ENCODE measurements at places on chromosomes 1 and 21.

- no peak for DNase-seq
These were observed 214.2 kb upstream of the DMRTA2 start for GRCh38 chr1:50637460-50637859.

DNA sequence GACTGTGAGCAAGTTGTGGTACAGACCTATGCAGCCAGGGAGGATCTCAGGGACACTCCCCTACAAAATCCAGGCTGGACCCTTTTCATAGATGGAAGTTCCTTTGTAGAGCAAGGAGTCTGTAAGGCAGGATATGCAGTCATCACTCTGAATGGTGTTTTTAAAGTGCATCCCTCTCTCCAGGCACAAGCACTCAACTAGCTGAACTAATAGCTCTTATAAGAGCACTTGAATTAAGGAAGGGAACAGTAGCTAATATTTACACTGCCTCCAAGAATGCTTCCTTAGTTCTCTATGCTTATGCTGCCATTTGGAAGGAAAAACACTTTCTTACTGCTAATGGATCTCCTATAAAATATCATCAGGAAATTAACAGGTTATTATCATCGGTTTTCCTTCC, 27.0 kb upstream of the SMYD3 start:
- DNase-seq: no peak

DNA sequence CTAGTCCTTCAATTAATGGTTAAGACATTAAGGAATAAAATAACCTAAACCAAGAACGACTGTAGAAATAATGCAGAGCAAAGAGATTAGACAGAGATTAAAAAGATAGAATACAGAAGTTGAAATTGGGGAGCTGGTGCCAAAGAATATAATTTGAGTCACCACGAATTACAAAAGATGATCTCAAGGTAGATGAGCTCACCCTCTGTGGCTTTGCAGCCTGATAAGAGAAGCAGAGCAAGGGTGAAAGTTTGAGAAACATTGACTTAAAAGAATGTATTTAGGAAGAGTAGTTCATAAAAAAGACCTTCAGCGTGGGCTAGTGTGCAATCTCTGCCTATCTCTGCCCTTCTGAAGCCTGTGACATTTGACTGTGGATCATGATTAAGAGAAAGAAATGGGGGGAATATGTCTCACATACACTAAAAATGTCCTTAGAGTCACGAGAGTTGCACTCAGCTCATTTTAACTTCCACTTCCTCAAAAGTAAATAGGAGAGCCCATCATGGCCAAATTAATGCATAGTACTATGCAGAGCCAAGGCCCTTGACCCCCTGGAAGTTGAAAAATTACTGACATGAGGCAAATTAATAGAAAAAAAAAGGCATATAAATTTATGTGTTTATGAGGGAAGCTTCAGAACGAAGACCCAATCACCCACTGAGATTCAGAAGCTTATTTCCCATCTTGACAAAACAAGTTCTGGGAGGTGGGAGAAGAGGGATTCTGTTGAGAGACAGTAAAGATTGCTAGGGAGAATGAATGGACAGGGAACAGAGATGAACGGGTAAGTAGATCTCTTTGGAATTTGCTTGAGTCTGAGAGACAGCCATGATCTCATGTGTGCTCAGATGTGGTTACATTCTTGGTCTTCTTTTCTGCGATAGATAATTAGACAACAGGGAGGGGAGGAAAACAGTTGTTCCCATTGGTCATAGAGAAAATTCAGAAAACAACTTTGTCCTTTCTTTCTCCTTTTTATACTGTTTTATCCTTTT, 395.4 kb upstream of the LRRC7 start:
- no peak for DNase-seq

- no peak for DNase-seq
These were observed 18.6 kb downstream of the IFNGR2 start for GRCh38 chr21:33421713-33422393.

GRCh38 chr1:47837866-47838561, 159.2 kb downstream of the TRABD2B start:
- DNase-seq: no peak

DNA sequence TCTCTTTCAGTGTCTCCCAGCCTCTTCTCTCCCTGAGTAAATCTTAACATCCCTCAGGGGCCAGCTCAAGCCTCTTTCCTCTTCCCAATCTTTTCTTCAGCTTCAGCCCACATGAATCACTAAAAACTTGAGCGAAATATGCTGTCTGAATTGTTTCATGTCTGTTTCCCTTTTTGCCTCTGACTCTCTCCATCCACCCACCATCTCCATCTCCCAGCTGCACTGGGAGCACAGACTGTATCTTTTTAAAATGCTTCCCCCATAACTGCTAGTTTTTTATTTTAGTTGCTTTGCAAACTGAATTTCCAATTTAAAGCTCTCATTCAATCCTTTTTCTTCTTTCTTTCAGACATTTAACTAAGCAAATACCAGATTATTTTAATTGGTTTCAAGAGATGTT, 3.0 kb upstream of the AHCTF1 start:
- DNase-seq: no peak

DNA sequence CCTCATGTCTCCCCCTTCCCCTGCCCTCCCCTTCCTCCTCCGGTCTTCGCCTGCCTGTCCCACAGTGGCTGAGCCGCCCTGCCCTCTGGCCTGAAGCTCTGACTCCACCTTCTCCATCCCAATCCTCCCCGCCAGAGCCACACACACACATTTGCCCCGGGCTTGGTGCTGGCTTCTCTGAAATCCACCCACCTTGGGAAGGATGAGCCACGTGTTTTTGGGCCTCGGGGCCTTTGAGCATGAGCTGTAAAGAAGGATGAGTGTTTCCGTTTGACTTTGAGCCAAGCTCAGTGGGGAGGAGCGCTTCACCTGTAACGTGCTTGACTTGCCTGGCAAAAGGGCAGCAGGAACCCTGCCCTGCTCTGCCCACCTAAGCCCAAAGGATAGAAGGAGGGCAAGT, 295.1 kb downstream of the SIPA1L2 start:
- no peak for DNase-seq

GRCh38 chr1:115757856-115758255, 10.7 kb downstream of the CASQ2 start:
- DNase-seq: no peak

DNA sequence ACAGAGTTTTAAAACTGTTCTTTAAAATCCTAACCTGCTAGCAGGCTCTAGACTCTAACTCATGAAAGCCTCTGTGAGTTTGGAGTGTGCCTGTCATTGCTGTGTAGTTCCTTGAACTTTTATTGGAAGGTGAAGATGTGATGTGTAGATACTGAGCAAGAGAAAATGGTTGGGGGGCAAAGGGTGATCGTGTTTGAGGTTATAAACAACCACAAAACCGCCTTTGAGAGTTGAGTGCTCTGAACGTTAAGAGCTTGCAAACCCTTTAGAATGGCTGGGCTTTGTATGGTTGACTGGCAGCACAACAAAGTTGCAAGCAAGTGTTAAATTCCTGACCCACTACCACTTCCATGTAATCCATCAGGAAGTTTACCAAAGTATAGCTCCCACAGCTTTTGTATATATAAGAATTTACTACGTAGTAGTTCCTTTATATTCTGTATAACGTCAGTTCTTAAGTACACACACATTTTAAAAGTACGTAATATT, 19.6 kb downstream of the BACE2 start:
- no peak for DNase-seq

DNA sequence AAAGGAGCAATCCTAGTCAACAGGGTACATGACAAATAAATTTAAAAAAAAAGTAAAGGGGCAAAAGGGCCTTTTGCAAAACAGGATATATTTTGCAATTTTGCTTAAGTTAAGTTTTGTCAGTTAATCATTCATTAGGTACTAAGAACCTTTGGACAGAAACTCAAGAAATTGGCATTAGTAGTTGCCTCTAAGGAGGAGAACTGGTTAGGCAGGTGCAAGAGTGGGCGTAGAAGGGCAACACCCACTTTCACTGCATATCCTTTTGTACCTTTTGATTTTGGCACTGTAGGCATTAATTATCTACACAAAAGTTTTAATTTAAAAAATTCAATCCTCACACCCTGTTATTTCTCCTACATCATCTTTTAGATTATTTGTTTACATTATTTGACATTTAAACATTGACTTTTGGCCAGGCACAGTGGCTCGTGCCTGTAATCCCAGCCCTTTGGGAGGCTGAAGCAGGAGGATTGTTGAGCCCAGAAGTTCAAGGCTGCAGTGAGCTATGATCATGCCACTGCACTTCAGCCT, 4.3 kb downstream of the DDAH1 start:
- no peak for DNase-seq

DNA sequence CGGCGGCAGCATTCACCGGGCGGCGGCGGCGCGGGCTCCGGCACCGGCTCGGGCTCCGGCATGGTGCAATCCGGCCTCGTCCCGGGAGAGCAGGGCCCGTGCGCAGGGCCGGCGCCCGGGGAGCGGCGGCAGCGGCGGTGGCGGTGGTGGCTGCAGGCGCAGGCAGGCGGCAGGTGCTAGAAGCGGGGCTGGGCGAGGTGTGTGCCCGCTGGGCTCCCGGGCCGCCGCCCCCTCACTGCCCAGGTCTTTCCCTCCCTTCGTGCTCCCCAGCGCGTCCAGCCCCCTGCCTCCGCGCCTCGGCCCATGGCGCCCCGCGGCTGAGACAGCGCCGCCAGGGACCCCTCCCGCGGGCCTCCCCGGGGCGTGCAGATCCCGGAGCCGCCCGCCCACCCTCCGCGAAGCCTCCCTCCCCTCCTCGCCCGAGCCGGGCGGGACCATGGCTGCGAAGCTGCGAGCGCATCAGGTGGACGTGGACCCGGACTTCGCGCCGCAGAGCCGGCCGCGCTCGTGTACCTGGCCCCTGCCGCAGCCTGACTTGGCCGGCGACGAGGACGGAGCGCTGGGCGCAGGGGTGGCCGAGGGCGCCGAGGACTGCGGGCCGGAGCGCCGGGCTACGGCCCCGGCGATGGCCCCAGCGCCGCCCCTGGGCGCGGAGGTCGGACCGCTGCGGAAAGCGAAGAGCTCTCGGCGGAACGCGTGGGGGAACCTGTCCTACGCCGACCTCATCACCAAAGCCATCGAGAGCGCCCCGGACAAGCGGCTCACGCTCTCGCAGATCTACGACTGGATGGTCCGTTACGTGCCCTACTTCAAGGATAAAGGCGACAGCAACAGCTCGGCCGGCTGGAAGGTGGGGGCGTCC, 492 bp downstream of the FOXO6 start:
- no peak for DNase-seq

- no peak for DNase-seq
These were observed 49.5 kb upstream of the IFFO2 start for GRCh38 chr1:19006000-19006399.

GRCh38 chr1:46523496-46524353, 27.7 kb downstream of the KNCN start:
- no peak for DNase-seq

DNA sequence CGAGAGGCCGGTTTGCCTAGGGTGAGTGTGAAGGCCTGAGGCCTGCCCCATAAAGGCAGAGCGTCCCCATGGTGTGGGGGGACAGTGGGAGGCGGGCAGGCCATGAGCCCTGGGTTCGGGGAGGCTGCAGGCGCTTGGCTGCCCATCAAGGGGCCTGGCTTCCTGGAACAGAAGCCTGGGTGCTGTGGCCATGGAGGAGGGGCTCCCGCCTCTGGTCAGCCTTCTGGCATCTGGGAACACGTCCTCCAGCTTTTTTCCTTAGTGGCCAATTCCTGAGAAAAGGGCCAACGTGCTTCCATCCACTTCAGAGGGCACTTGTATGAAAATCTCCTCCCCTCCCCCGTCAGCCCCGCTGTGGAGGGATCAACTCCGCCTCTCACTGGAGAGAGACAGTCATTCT, 58.7 kb downstream of the PRDM16 start:
- no peak for DNase-seq

- DNase-seq: no peak
These were observed 208 bp upstream of the MYBPH start for GRCh38 chr1:203175827-203176241.

- DNase-seq: no peak
These were observed 871 bp downstream of the TUFT1 start for GRCh38 chr1:151540982-151541377.

- no peak for DNase-seq
These were observed 20.3 kb downstream of the STK40 start for GRCh38 chr1:36365381-36365780.

DNA sequence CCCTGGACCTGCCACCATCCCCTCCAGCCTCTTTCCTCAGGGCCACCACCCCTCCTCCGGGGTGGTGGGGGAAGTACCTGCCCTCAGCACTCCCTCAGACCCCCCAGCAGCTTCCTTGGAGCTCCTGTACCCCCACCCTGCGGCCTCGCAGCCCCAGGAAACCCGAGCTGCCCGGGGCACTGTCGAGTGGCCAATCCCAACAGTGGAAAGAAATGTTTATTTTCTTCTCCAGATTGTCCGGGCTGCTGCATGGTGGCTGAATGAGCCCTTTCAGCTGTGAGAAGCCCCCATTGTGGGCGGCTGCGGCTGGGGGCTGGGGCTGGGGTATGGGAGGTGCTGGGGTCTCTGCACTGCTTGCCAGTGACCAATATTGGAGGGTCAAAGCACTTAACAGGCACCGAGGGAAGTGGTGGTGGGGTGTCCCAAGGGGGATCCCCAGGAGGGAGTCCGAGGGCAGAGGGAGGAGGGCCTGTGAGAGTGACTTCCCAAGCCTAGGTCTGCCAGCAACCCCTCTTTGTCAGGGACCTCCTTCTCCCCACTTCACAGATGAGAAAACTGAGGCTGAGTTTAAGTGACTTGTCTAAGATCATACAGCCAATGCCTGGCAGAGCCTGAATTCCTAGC, 25.2 kb downstream of the RUNX3 start:
- DNase-seq: no peak

- DNase-seq: no peak
These were observed 20.0 kb upstream of the BCAR3 start for GRCh38 chr1:93701629-93702028.
